NCI-H226 (cell line): ENCODE measurements at places on chromosomes 12 and 14.

GRCh38 chr14:59187802-59188460, 536 bp upstream of the DAAM1 start:
- DNase-seq, result no peak

- peak; percentile 45 for DNase-seq
These were observed 35.4 kb upstream of the GUCY2C start for GRCh38 chr12:14731821-14732220.

GRCh38 chr14:64069634-64070359, 217.0 kb downstream of the SYNE2 start:
- no peak for DNase-seq

GRCh38 chr12:111034083-111034885, 113.9 kb upstream of the MYL2 start:
- no peak for DNase-seq

- DNase-seq, result peak; percentile 38
These were observed 251.4 kb upstream of the ATP2B1 start for GRCh38 chr12:89960011-89960507.

DNA sequence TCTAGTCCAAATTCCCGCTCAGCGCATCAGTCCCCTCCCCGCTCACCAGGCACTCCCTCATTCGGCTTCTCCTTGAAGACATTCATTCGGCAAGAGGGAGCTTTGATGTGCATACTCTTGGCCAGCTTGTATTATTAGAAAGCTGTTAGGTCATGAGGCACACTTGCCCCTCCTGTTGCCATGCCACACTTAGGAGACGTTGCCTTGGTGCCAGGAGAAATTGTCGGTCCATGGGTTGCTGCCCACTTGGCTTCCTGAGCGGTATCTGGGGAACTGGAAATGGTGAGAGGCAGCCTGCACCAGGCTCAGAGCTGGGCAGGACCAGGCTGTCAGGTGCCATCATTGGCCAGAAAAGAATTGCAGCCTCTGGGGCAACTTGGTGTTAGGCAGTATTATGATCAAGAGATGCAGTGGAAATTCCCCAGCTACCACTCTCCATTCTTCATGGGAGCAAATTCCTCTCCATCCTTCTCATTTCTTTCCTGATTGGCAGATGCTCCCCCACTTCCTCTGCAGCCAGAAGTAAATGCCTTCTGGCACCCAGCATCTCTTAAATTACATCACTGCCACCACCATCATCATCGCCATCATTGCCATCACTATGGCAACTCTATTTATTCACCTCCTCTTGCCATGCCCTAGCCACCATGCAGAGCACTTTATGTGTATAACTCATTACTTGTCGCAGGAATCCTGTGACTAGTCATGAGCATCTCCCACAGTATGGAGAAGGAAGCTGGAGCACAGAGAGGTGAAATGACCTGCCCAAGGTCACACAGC, 12.4 kb downstream of the CABP1 start:
- peak; percentile 78 for DNase-seq

GRCh38 chr12:46473634-46474329, 101.2 kb upstream of the SLC38A2 start:
- peak; percentile 98 for DNase-seq

- peak; percentile 43 for DNase-seq
These were observed 977 bp upstream of the KRT5 start for GRCh38 chr12:52521175-52521567.

DNA sequence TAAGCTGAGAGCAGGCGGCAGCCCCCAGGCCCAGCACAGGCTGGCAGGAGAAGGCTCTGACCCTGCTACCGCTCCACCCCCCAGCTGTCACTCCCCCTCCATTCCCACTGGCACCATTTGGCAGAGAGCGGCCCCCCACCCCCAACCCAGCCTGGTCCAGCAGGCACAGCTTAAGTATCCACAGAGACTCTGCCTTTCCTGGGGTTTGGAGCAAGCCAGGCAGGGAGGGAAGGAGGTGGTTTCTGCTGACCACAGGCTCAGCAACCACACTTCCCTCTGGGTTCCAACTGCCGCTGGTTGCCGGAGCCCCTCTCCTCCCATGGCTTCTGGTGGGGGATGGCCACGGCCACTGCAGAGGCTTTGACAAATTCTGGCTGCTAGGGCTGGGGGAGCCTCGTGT, 30.5 kb upstream of the CCND2 start:
- no peak for DNase-seq

- peak; percentile 80 for DNase-seq
These were observed 72.9 kb upstream of the KRAS start for GRCh38 chr12:25323581-25323982.

DNA sequence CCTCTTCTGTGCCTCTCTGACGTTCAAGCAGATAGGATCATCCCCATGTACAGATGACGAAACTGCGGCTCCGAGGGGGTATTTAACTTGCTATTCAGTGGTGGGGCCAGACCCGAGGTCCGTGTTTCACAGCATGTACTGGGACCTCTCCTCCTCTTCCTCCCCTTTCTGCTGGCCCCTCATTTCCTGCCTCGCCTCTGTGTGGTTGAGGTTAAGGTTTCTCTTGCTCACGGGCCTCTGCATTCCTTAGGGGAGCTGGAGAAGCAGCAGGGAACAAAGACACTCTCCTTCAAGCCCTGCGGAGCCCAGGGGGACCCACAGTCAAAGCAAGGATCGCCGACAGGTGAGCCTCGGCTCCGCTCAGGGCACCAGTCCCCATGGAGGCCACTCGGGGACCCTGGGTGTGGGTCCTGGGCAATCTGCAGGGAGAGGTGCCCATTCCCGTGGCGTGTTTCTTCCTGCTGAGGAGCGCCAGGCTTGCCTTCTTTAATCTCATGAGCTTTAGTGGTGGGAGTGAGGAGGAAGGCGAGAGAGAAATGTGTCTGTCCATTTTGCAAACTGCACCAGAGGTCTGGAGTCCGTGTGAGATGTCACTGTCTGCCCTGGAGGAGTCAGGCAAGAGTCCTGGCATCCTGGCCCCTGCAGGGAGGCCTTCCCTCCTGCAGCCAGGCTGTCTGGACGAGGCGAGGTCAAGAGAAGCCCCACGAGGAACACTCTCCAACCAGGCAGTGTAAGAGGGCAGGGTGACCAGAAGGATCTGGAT, 45.0 kb downstream of the SLC6A12 start:
- DNase-seq, result no peak

DNA sequence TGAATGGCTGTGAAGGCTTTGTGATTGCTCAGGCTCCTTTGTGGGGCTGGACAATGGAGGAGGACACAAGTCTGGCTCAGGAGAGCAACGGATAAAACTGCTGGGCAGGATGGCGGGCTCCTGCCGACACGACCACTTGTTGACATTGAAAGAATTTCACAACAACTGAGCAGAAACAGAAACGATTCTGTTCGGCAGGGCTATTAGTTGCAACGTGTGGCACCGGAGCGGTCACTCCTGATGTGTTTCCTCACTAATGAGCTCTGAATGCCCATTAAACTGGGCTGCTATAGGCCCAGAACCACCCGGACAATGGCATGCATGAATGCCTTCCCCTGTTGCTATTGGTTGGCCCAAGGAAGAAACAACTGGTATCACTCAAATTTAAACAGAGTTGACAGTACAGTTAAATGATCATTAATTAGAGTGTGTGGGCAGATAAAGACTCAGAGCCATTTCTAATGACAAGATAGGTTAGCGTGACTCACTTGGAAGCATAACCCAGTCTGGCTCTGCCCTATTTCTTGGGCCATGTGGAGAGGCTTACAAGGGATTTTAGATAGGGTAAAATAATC, 142.9 kb downstream of the ASCL1 start:
- no peak for DNase-seq

- peak; percentile 27 for DNase-seq
These were observed 320.2 kb downstream of the GRIN2B start for GRCh38 chr12:13661005-13661887.

DNA sequence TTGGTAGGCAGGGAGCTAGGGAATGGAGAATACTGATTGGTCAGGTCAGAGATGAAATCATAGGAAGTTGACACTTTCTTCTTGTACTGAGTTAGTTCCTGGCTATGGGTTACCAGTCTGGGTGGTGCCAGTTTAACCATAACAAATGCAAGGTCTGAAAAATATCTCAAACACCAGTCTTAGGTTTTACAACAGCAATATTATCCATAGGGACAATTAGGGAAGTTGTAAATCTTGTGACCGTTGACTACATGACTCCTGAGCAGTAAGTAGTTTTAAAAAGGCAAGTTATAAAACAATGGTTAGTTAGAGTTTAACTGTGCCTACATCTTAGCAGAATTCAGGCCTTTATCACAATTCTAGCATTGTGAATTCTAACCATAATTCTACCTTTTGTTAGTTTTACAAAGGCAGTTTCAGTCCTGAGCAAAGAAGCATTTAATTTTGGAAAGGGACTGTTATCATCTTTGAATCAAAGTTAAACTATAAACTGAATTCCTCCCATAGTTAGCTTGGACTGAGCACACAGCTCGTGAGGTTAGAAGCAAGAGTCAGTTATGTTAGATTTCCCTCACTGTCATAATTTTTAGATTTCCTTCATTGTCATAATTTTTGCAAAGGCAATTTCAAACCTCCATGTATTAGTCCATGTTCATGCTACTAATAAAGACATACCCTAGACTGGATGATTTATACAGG, 19.7 kb upstream of the MON2 start:
- DNase-seq, result no peak

DNA sequence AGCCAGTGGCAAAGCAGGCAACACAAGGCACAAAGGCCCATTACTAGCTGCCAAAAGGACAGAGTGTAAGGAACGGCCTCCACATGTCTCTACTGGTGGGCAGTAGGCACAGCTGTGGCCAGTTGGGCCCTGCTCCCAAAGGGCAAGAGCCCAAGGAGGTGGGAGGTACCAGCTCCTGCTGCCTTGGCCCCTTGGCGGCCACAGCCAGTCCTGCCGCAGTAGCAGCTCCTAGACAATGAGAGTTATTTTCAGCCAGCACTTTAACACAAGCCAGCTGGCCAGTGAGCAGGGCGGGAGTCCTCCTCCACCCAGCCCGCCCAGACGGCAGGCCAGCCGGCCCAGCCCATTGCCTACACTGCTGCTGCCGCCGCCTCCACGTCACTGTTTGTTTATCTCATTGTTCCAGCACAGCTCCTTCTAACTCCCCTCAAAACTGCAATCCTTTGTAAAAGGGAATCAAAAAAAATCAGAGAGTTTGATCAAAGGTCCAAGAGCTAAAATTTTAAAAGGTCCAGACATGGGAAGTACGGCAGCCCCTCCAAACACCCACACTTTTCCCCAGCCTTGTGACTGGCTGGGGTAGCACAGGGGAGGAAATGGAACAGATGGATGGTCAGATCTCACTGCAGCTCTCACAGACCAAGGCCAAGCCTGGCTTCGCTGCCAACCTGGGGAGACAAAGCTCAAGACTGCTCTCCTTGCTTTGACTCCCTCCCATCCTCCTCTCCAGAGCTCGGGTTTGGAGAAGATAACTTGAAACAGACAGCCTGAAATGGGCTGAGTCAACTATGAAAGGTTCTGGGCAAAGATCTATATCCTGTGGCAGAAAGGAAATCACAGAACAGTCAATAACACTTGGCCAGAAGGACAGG, 33.5 kb downstream of the FMNL3 start:
- DNase-seq, result no peak

DNA sequence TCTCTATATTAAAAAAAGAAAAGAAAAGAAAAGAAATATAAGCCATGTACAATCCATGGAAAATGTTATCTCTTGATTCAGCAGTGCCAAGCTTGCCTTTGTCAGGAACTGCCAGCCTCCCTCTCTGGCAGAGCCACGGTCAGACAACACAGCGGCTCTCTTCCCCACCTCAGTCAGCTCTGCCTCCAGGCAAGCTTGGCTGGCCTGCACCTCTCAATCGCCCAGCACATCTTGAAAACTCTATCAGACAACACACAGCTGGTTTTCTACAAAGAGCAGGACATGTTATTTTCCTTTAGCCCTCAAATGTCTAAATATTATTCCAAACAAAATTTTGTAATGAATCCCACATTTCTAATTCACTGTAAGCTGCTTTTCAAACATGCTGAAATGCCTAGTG, 20.0 kb upstream of the GCH1 start:
- no peak for DNase-seq

- DNase-seq, result no peak
These were observed 85.3 kb downstream of the PRIMA1 start for GRCh38 chr14:93702946-93703345.
